ENCODE measurements at places on chromosomes 7 and 10.

GRCh38 chr7:50730446-50731400, 52.0 kb downstream of the GRB10 start:
- DNase-seq: no peak

DNA sequence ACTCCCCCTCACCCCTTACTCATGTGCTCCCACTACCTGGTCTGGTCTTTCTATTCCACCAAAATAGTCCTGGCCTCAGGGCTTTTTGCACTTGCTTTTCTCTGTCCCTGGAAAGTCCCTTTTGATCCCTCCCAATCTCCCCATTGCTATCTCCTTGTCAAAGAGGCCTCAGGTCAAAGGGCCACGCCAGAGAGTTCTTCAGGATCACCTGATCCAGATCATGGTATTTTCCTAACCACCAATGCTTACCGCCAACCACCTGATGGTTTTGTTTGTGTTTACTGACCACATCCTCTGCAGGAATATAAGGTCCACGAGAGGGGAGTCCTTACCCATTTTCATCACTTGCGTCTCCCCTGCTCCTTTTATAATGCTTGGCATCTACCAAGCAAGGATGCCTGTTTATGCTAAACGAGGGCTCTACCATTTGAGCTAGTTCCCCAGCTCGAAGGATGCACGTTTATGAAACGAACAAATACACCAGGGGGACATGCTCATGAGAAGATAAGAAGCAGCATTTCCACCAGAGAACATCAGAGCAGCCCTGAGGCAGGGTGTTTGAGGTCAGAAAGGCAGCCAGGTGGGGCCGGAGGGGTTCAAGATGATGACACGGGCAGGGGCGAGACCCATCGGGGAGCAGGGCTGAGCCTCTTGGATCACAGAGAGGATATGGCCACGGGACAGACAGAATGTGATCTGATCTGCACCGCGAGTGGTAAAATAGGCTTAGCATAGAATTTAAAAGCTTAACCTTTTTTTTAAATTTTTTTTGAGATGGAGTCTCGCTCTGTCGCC, 43.1 kb upstream of the FOXK1 start:
- no peak for DNase-seq

DNA sequence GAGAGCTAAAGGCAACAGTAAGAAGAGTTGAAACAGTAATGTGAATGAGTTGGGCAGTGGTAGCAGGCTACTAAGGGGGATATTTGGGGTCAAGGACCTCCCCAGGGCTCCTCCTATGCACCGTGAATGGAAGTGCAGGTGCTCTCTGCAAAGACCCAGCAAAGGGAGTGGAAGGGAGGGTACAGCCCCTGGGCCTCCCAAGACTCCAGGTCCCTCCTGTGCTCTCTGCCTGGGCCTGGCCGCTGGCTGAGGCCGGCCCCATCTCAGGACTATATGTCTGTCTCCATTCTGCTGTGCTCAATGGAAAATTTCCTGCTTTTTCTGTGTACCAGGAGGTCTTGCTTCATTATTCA, 372.1 kb upstream of the MKI67 start:
- DNase-seq: no peak

- no peak for DNase-seq
Measured at GRCh38 chr10:98150544-98150943, 16.1 kb downstream of the R3HCC1L start.

- DNase-seq: peak; percentile 87
Measured at GRCh38 chr7:47291461-47292081, 290.3 kb downstream of the TNS3 start.

GRCh38 chr10:47059606-47060311, 148.5 kb downstream of the PTPN20 start:
- no peak for DNase-seq

GRCh38 chr10:19570991-19571390, 245.2 kb upstream of the PLXDC2 start:
- no peak for DNase-seq

Data from GM03348 (cell line).